Cerebellum (tissue), 4 donors: ENCODE measurements at places on chromosomes 6 and 20.

GRCh38 chr6:63640062-63640461 is 4.5 kb downstream of the PHF3 start:
- DNase-seq = no peak

GRCh38 chr6:94443701-94444100 is 1024.3 kb upstream of the EPHA7 start:
- DNase-seq = no peak

DNA sequence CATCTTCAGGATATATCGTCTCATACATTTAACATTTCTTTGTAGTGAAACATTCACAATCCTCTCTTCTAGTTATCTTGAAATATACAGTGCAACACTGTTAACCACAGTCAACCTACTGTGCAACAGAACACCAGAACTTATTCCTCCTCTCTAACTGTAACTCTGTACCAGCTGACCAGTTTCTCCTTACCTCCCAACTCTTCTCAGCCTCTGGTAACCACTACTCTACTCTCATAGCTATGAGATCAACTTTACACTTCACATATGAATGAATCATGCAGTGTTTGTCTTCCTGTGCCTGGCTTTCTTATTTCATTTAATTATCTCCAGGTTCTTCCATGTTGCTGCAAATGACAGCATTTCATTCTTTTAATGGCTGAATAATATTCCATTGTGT is 337.6 kb downstream of the BTBD9 start:
- no peak for DNase-seq

- peak; percentile 73 for DNase-seq
Observed at GRCh38 chr6:151239603-151240035, at the start of gene AKAP12. TSS of gene AKAP12 (plus strand) at chr6:151239967. CDS start at chr6:151240563, 596 bp downstream.

- no peak for DNase-seq
Observed at GRCh38 chr6:13528232-13528631, 40.8 kb upstream of the GFOD1 start.
